AML-193 (cell line): ENCODE measurements at places on chromosomes 5 and 9.

DNA sequence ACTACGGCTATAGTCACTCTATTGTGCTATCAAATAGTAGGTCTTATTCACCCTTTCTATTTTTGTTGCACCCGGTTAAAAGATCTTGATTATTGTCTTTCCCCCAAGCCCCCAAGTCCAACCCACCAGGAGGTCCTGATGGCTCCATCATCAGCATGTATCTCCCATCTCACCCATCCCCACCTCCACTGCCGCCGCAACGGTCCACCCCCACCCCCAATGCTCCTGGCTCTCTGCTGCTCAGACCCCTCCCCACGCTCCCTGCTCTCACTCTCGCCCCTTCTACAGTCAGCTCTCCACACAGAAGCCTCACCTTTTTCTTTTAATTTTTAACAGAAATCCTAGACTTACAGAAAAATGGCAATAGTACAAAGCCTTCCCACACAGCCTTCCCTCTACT, 51.5 kb upstream of the SH3PXD2B start:
- DNase-seq: no peak

- no peak for DNase-seq
These were observed 608.0 kb downstream of the BRINP1 start for GRCh38 chr9:118761016-118761790.

- no peak for DNase-seq
These were observed 243.4 kb downstream of the MLLT3 start for GRCh38 chr9:20378851-20379250.

- DNase-seq: no peak
These were observed 60.9 kb upstream of the CTNNA1 start for GRCh38 chr5:138692370-138692769.

DNA sequence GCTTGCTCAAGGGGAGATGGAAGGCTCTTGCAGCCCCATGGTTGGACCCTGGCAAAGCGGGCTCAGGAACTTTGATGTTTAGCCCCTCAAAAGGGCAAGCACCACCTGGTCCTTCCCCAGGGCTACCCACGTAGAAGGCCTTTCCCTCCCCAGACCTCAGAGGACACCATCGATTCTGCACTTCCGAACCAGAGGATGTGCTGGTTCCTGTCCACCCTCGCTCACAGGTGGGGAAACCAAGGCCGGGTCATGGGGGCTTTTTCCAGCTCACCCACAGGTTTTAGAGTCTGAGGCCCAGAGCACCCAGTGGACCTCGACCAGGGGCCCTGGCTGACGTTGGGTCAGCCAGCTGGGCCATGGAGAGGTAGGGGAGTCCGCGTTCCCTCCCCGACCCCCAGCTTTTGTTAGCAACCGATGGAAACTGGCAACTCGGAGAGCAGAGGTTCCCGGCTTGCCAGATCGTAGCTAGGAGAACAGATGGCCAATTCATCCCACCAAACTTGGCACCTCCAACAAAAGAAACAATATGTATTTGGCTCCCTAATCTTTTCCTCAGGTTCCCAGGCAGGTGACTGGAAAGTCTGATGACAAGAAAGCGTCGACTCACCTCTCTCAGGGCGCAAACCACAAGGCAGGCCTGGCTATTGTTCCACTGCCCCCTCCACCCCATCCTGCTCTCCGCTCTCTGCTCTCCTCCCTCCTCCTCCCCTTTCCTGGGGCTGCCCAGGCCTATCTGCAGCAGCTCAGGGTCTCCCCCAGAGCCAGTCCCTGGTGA, 167.6 kb upstream of the SMIM23 start:
- DNase-seq: no peak

DNA sequence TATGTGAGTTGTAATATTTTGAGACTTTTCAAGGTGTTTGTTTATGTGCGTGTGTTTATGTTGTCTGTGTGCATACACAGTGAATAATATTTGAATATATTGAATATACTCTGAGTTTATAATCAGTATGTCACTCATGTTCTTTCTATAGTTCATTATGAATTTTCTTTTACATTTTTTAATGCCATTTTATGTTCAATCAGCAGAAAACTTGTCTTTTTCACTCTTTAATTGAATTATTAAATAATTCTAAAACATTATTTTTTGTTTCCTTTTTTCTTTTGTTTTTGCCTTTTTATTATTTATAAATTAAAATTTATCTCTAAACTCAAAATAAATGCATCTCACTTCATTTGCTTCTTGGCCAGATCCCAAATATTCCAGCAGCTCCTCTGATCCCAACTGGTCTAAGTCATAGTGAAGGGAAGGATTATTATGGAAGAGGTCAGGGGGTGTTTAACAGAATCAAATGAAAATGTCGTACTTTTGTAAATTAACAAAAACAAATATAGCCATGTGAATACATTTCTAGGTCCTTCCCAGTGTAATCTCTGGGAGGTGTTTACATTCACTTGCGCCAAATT, 188.9 kb downstream of the KDM4C start:
- DNase-seq: no peak

DNA sequence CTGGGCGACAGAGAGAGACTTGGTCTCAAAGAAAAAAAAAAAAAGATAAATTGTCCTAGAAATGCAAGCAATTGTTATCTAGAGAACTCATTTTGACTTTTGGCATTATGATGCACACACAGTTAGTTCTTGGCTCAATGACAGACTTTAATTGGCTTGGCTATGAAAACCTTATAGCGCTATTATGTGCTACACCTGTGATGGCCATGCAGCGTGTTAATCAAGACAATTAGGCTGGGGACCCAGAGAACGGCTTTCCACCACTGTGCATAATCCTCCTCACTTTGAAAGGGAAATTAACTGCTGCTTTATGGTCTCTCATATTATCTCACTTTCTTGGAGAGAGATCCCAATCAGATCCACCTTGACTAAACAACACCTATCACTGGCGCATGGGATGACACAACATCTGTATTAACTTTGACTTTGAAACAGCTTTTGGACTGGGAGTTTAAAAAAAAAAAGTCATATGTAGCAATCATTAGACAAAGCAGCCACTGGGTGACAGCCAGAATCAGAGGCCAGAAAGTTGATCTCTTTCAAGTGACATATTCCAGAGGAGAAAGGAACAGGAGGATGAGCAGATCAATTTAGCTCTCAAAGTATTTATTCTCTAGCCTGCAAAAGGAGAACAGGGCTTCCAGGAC, 132.5 kb downstream of the PPP2R2B start:
- DNase-seq: no peak

DNA sequence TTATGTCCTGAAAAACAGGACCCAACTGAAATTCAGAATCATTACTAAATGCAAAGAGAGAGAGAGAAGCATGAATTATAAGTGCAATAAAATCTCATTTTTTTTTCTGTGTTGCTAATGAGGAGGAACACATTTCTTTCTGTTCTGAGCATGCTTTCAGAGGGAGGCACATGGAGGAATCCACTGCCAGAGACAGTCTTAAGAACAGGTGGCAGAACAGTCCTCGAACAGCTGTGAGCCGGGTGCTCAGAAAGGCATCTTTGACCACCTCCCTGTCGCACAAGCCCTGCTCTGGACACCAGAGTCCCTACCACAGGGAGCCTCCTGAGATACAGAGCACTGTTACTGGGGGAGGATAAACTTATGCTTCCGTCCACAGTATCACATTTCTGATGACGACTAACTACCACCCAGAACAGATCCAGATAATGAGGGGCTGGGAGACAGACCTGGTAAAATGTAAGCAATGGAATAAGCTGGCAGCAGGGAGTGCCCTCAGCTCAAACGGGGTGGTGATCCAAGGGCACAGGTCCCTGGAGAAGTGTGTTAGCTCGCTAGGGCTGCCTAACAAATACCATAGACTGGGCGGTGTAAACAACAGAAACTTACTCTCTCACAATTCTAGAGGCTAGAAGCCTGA, 134.0 kb downstream of the SLC1A3 start:
- no peak for DNase-seq

- no peak for DNase-seq
These were observed 53.9 kb downstream of the FXN start for GRCh38 chr9:69089491-69089890.

- no peak for DNase-seq
These were observed 23.4 kb downstream of the C9orf50 start for GRCh38 chr9:129597355-129598088.

- peak; percentile 0 for DNase-seq
These were observed 412.1 kb upstream of the ADAMTSL1 start for GRCh38 chr9:18061856-18062255.

GRCh38 chr9:84819491-84819991, 150.0 kb downstream of the NTRK2 start:
- no peak for DNase-seq

DNA sequence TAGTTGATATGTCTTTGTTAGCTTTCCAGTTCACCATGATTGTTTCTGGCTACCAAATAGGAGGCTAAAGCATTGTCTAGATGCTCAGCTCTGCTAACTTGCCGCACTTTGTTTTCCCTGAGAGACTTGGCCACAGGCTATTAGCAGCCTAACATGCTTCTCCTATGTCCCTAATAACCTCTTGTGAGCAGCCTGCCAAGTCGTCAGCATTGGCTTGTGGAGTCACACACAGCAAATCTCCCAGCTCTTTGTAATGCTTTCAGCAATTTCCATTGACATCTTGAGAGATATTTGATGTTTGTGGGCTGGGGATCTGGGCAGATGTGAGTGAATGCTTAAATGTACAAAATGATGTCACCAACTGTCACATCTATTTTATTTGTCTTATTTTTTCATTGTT, 346.9 kb downstream of the KDM4C start:
- DNase-seq: no peak

DNA sequence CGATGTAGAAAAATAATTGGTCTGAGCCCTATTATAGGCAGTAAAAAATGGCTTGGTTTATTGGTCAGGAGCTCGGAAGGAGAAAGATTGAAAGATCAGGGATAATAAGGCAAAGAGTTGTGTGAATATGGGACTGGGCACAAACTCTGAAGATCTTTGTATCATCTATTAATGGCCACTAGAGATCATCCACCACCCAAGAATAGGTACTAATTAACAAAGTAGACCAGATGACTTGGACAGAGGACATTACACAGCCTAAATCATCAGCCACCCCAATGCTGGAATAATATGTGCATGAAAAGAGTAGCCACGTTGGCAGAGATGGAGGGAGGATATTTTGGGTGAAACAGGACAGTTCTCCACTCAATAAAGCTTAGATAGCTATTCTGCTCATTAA, 364.1 kb downstream of the EFNA5 start:
- no peak for DNase-seq

DNA sequence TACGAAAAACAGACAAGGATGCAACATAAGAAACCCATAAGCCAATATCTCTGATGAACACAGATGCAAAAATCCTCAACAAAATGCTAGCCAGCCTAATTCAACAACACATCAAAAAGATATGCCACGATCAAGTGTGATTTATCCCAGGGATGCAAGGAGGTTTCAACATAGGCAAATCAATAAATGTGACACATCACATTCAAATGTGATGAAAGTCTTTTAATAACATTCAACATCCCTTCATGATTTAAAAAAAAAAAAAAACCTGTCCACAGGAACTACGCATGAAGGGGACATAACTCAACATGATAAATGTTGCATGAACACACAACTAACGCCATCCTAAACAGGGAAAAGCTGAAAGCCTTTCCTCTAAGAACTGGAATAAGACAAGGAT, 102.2 kb downstream of the PLPP1 start:
- no peak for DNase-seq

GRCh38 chr5:149617760-149618306, 36.5 kb downstream of the ARHGEF37 start:
- DNase-seq: no peak

GRCh38 chr9:119020730-119021333, 348.4 kb downstream of the BRINP1 start:
- DNase-seq: no peak

- no peak for DNase-seq
These were observed 527.1 kb upstream of the ARRDC3 start for GRCh38 chr5:91910247-91910646.

DNA sequence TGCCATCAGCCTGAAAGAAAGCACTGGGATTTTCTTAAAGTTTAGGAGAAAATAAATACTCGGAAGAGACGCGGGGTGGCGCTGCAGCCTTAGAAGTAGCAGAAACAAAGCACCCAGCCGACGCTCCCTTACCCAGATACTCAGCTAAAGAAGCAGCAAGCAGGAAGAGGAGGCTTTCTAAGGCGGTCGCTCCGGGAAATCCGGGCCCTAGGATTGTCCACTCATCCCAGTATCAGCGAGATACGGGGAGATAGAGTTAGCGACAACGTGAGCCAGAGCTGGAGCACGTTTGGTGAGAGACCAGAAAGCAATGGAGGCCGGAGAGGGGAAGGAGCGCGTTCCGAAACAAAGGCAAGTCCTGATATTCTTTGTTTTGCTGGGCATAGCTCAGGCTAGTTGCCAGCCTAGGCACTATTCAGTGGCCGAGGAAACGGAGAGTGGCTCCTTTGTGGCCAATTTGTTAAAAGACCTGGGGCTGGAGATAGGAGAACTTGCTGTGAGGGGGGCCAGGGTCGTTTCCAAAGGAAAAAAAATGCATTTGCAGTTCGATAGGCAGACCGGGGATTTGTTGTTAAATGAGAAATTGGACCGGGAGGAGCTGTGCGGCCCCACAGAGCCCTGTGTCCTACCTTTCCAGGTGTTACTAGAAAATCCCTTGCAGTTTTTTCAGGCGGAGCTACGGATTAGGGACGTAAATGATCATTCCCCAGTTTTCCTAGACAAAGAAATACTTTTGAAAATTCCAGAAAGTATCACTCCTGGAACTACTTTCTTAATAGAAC, at the start of gene PCDHB2:
TSS of gene PCDHB2 (plus strand) at position 135 of the 782 bp plus-strand sequence. CDS start at position 311, 176 bp downstream.
- no peak for DNase-seq

GRCh38 chr9:113996531-113997001, 81.5 kb downstream of the AMBP start:
- DNase-seq: no peak
